Stimulated activated CD8-positive, alpha-beta memory T cell treated with anti-CD3 and anti-CD28 coated beads, Interleukin-7, amount 100 ng/mL, for 1 hour (primary cell): ENCODE measurements at places on chromosomes 4 and X.
A peak's percentile ranks its signal among the peaks of the same experiment; 100 is the strongest.

- DNase-seq = no peak
Observed at GRCh38 chrX:111759686-111760085, 78.7 kb downstream of the ALG13 start.

DNA sequence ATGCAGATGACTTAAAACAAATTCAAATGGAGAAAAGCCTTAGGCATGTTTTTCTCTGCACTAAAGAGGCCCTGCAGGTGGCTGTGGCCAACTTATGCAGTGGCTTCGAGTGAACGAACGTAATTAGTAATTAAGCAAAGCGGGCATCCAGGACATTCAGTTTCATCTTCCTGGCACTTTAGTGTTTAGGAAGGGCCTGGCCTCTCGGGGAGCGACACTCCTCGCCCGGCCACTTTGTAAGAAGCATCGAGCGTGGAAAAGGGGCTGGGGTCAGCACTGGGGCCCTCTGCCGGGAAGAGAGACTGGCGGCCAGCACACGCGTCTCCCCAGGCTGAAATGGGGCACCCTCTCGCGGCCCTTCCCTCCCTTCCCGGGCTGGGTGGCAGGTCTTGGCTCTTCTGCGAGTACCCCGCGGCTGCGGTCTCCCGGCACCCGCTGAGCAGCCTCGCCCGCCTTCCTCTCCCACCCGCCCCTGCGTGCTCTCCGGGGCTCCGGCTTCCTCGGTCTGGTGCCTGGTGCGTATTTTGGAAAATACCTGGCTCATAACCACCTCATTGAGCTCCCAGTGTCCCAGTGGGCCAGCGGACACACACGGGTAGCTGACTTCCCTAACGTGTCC lies 677 bp upstream of the CYP4V2 start:
- DNase-seq = peak; percentile 5

DNA sequence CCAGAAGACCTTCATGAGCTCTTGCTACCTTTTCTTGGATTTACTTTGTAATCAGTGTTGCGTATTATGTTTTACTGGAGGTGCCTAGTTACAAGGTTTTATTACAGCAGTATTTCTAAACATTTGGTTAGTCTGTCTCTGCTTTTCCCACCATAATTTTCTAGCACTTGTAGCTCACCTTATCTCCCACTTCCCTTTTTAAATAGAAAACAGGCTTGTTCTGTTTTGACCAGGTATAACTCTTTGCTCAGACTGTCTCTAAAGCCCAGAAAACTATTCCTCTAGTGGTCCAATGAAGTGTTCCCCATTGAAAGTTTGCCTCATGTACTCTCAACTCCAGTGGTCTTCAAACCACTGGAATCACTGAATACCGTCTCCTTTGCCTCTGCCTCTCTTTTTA lies 43.9 kb downstream of the AFF1 start:
- no peak for DNase-seq

GRCh38 chr4:184342167-184342856 lies 124.6 kb upstream of the ENPP6 start:
- DNase-seq = no peak

GRCh38 chr4:78510108-78510507 lies 41.5 kb upstream of the ANXA3 start:
- DNase-seq = no peak

GRCh38 chr4:85147481-85148076 lies 181.1 kb upstream of the WDFY3 start:
- no peak for DNase-seq

GRCh38 chr4:41853973-41854372 lies 81.3 kb upstream of the TMEM33 start:
- no peak for DNase-seq

DNA sequence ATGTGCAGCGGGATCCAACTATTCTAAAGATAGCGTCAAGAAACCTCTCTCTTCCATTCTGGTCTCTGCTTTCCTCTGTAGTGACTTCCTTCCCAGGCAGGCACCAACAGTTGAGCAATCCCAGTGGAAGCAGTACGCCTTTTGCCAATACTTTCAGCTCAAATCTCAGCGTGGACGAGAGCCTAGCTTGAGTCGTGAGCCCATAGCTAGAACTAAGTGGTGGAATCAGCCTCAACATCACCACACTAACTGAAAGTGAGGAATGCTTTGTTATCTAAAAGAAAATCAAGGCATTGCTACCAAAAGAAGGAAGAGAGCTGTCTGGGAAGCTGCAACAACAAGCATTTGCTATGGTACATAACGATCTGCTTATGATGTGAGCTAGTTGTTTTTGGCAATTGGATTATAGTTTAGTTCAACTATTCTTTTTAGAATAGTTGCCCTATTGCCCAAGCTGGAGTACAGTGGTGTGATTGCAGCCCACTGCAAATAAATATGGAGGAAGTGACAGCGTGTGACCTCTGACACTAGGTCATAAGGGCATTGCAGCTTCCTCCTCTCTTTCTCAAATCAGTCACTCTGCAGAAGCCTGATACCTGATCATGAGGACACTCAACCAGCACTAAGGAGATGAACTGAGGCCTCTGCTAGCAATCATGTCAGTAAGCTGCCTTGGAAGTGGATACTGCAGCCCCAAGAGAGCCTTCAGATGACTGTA lies 24.7 kb upstream of the FRYL start:
- DNase-seq = no peak

GRCh38 chr4:47839259-47839658 lies 1.4 kb upstream of the CORIN start:
- no peak for DNase-seq

GRCh38 chrX:85454295-85454694 lies 74.8 kb upstream of the POF1B start:
- no peak for DNase-seq
